ENCODE measurements at places on chromosomes 13 and 19.

- no peak for DNase-seq
Observed at GRCh38 chr19:47499863-47500830, 14.7 kb downstream of the NAPA start.

DNA sequence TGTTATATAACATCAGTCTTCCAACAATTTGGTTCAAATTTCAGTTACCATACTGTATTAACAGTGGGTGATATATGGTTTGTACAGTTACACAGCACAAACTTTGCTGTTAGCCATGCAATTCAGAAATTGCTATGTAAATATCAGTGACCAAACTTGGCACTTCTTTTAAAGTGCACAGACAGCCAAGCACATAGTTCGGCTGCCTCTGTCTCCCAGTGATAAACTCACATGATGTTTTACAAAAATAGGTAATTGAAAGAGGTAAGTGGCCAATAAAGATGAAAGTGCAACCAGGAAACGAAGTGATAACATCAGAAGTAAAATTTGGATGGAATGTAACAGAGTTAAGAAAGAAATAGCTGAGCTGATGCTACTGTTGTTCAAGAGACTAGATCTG, 143.9 kb downstream of the PCDH9 start:
- DNase-seq = no peak

- no peak for DNase-seq
Observed at GRCh38 chr19:19587771-19588170, 30.7 kb downstream of the PBX4 start.

DNA sequence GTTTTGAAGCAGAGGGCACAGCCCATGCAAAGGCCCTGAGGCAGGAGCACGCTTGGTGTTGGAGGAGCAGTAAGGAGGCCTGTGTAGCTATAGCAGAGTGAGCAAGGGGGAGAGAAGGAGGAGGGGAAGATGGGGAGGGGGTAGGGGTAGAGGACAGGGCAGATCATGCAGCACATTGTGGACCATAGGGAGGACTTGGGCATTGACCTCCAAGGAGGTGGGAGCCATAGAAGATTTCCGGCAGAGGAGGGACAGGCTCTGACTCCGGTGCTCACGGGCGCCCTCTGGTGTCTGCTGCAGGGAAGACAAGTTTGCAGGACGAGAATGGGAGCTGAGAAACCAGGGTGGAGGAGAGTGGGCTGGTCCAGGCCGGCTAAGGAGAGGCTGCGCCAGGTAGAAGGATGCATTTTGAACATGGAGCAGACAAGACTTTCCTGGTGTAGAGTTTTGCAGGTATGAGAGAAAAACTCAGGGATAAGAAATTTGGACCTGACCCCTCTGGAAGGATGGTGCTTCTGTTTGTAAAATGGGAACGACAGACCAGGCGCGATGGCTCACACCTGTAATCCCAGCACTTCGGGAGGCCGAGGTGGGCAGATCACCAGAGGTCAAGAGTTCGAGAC, 13.7 kb upstream of the CREB3L3 start:
- peak; percentile 63 for DNase-seq

DNA sequence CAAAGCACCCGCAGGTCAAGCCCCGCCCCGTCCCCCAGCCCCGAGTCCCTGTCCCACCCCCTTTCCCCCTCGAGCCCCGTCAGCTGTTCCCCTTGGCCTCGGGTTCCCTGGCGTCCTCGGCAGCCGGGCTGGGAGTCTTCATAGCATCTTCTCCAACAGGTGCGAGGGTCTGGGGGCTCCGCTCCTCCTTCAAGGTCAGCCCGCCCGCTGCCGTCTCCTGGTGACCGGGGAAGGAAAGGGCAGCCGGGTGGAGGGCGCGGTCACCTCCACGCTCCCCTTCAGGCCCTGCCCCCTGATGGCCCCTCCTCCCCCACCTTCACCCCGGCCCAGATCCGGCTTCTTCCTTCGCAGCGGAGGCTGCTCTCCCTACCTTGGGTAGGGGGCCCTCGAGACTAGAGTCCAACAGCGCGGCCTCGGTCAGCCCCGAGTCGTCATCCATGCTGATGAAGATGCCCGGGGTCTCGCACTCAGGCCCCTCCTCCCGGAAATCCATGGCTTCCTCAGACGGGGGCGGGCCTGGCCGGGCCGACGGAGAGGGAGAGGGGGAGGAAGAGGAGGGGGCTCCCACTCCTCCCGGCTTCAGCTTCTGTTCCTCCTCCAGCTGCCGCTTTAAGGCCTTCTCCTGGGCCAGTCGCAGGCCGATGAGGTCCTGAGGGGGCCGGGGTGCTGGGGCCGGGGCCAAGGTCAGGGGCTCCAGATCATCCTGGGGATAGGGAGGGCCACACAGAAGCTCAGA, 541 bp upstream of the RSPH6A start:
- DNase-seq = no peak

DNA sequence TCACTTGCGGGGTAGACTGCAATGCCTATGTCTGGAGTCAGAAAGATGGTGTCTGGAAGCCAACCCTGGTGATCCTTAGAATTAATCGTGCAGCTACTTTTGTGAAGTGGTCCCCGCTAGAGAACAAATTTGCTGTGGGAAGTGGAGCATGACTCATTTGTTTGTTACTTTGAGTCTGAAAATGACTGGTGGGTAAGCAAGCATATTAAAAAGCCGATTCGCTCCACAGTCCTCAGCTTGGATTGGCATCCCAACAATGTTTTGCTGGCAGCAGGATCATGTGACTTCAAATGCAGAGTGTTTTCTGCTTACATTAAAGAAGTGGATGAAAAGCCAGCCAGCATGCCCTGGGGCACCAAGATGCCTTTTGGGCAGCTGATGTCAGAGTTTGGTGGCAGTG, 9.5 kb upstream of the ERVV-1 start:
- no peak for DNase-seq

DNA sequence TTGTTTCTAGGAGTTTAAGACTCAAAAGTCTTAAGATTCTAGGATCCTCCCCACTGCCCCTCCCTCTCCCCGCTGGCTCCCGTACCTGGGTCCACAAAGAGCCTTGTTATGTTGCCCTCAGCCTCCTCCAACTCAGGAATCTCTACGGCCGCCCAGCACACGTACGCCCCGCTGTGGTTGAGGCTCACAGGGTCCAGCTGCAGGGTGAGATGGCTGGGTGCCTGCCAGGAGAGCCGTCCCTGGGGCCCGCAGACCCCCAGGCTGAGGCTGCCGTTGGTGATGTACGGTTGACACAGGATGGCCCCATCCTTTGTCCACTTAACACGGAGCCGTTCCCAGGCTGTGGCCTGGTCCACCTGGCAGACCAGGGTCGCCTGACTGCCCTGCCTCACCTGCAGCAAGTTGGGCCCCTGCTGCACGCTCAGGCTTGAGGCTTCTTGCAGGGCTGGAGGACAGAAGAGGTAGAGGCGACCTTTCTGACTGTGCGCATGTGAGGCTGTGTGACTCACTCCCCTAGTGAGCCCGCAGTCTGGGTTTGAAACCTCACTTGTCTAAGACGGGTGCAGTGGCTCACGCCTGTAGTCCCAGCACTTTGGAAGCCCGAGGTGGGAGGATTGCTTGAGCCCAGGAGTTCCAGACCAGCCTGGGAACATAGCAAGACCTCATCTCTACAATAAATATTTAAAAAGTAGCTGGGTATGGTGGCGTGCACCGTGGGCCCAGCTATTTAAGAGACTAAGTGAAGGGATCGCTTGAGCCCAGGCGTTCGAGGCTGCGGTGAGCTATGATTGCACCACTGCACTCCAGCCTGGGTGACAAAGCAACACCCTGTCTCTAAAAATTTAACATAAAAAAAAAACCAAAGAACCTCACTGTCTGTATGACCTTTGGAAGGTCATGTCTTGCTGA, 4.0 kb downstream of the TMIGD2 start:
- peak; percentile 8 for DNase-seq

DNA sequence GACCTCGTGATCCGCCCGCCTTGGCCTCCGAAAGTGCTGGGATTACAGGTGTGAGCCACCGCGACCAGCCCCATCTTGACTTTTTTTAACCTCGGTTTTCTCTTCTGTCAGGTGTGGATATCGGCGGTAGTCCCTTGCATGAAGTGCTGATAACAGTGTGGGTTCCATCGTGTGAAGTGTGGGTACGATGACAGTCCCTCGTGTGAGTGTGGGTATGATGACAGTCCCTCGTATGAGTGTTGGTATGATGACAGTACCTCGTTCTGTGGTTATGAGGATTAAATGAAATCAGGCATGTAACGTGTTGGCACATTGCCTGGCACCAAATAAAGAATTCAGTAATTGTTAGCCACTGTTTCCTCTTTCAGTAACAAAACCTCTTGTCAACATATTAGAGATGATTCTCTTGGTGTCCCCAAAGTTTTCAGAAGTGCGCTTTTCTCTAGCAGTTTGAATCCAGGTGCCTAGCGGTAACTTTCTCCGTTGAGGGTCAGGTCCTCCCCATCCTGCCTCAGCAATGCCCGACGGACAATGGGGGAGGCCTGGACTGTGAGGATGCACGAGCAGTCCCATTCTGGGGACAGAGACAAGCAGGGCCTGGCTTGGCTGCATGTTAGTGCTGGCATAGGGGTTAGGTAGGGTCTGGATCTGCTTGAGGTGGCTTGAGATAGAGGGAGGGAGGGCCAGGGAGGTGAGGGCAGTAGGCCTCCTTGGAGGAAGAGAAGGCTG, 15.3 kb downstream of the GATAD2A start:
- DNase-seq = no peak

GRCh38 chr19:33271246-33272021, 30.9 kb downstream of the CEBPA start:
- DNase-seq = no peak

DNA sequence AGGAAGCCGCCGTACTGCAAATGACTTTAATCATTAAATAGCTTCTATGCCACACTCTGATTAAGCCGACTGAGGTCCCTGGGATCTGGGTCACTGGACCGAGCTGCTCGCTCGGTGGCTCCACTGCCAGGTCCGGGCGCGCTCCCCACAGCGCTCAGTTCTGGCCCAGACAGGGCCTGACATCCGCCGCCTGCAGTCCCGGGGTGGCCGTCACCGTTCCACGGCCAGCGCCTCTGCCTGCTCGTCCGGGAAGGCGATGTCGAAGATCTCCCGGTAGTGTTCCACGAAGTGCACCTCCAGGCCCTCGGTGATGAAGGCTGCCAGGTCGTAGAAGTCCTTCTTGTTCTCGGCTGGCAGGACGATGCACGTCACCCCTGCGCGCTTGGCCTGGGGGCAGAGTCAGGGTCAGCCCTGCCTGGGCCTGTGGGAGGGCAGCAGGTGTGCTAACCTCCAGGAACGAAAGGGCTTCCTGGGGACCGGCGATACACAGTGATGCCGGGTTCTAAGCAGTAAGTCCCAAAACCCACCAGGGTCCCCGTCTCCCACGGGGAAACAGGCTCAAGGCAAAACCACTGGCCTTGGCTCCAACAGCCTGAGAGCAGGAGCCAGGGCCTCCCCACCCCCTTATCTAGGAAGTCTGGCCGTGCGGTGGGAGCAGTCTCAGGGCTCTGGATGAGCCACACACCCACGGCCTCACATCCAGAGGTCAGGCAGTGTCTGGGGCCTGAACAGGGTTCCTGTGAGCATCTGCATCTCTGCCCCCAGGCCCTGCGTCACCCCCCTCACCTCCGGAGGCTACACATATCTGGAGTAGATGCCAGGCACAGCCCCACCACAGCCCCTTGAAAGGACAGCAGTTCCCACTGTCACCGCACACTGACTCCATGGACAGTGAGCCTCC, 2.0 kb downstream of the RPL36 start:
- DNase-seq = no peak

- no peak for DNase-seq
Observed at GRCh38 chr13:50697746-50698539, 145.5 kb downstream of the DLEU7 start.

DNA sequence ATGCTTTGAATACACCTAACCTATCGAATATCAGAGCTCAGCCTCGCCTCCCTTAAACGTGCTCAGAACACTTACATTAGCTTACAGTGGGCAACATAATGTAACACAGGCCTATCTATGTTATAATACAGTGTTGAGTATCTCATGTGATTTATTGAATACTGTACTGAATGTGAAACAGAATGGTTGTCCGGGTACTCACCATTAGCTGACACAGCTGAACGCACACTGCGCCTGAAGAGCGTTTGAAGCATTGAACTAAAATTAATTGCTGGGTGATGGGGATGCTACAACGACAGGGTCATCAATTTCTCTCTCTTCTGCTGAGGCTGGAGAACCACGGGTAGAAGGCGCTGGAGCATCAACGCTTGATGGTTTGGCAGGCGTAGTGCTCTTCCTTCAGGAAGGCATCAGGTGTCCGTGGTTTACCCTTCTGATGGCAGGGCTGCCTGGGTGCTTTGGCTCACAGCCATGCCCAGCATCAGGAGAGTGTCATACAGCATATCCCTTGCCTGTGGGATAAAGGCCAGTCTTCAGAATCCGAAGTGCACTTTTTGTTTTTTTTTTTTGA, 46.9 kb upstream of the UBE2L5 start:
- no peak for DNase-seq

DNA sequence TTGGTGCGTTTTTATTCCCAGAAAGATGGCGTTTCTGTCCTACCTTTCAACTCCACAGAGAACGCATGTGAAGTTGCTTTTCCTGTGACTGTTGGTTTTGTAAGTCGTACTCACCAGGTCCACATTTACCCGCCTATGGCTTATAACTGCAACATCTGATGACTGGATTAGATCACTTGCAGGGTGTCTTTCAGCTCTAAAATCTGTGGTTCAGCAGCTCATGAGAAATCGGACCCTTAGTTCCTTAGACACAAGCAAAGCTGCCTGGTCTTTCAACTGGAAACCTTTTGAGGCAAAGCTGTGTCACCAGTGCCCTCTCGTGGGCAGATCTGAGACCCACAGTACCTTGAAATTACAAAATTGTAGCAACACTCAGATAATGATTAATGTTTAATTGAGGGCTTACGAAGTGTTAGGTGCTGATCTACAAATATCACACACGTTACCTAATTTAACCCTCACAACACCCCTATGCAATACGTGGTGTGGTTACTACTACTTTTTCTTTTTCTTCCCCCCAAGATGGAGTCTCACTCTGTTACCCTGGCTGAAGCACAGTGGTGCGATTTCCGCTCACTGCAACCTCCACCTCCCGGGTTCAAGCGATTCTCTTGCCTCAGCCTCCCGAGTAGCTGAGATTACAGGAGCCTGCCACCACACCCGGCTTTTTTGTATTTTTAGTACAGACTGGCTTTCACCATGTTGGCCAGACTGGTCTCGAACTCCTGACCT, 65.4 kb downstream of the RUBCNL start:
- DNase-seq = peak; percentile 53

- DNase-seq = no peak
Observed at GRCh38 chr19:2375353-2376121, 15.5 kb downstream of the TMPRSS9 start.

- DNase-seq = no peak
Observed at GRCh38 chr19:52094526-52095130, 937 bp downstream of the ZNF841 start.

DNA sequence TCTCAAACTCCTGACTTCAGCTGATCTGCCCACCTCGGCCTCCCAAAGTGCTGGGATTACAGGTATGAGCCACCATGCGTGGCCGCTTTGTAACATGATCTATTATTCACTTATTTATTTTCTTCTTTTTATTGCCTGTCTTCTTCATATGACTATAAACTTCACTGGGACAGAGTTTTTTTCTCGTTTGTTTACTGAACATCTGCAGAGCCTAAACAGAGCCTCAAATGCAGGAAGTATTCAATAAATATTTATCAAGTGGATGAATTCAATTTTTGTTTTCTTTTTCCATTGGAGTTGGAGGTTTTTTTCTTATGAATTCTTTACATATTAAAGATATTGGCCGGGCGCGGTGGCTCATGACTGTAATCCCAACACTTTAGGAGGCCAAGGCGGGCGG, 54.7 kb downstream of the SKA3 start:
- no peak for DNase-seq

- DNase-seq = no peak
Observed at GRCh38 chr13:113643593-113643992, 14.4 kb downstream of the ATP4B start.

GRCh38 chr13:26228096-26228495, 6.0 kb upstream of the RNF6 start:
- DNase-seq = no peak

- no peak for DNase-seq
Observed at GRCh38 chr19:41449865-41450178, 6.9 kb downstream of the ERICH4 start.

Data from brain microvascular endothelial cell (primary cell).